Stimulated activated memory B cell treated with anti-CD40 and anti-IgM and Interleukin-4, amounts not matched to agents 10 μg/mL and 1 μg/mL and 100 μg/mL, for 72 hours (primary cell): ENCODE measurements at places on chromosomes 3 and 15.
A peak's percentile ranks its signal among the peaks of the same experiment; 100 is the strongest.

DNA sequence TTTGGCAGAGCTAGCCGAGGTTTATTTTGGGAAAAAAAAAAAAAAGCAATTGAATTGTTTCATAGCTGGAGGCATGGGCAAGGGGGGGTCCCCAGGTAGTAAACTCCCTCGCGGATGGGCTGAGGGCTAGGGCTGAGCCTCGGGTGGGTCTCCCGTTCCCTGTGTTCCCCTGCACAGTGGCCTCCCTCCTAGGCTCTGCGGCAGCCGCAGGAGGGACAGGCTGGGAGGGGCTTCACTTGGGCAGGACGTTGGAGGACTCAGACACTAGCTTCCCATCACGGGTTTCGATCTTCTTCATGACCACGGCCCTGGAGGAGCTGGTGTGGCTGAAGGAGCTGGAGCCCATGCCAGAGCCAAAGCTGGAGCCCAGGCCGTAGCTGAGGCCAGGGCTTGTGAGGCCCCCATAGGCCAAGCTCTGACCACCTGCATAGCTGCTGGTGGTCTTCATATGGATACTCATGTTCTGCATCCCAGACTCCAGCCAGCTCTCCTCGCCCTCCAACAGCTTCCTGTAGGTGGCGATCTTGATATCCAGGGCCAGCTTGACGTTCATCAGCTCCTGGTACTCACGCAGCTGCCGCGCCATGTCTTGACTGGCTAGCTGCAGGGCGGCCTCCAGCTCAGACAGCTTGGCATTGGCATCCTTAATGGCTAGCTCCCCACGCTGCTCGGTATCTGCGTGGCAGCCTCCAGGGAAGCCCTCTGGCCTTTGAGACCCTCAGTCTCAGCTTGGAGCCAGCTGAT, 64.0 kb upstream of the CDAN1 start:
- no peak for ATAC-seq

GRCh38 chr3:38601956-38602550, 47.4 kb downstream of the SCN5A start:
- no peak for ATAC-seq

- no peak for ATAC-seq
Measured at GRCh38 chr3:42476225-42477125, 26.0 kb upstream of the VIPR1 start.

DNA sequence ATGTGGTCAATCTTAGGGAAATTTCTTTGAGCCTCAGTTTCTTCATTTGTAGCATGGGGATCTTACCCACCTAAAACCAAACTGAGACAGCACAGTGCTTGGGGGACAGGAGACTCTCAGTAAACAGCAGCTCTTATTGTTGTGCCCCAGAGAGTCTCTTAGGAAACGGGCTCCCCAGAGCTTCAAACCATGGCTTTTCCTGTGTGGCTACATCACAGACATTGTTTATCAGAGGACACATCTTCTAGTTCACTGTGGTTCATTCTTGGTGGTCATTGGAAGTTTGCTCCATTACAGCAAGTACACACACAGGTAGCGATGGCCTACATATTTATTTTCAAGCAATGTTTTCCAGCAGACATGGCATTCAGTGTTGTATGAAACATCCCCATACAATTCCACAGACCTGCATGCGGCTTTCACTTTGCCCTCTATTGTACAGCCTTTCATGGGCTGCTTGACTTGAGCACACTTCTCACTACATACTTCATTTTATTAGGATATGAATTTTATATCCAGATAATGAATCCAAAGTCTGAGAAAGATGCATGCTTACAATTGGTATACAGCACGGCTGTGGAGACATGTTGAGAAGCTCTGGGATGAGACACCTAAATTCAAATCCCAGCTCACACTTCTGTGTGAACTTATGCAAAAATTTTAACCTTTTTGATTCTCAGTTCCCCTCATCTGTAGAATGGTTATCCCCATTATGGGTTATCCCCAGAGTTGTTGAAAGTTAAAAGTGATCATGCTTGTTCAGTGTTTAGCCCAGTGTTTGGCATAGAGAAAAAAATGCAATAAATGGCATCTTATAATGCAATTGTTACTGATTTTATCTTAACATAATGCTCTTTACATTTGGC, 84.8 kb upstream of the ICE2 start:
- ATAC-seq, result peak; percentile 80

- ATAC-seq, result no peak
Measured at GRCh38 chr15:81113204-81113657, 20.8 kb upstream of the CFAP161 start.

- ATAC-seq, result no peak
Measured at GRCh38 chr15:56205061-56205876, 38.4 kb downstream of the RFX7 start.

DNA sequence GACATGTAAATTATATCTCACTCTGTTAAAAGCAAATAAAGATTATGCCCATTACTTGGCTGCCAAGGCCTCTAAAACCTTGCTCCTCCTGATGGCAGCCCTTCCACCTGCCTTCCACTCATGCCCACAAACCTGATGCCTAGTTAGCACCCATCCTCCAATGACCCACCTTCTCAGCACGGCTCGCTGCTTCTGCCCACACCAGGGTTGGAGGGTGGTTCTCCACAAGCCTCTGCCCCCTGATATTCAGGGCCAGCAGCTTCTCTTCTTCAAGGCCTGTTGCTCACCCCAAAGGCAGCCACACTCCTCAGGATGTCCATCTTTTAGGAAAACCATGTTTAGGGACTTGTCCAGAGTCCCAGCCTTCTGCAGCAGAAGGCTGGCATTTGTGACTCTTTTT, 263.4 kb upstream of the TLE3 start:
- ATAC-seq, result no peak

- ATAC-seq, result peak; percentile 17
Measured at GRCh38 chr15:74826364-74826819, at the start of gene CPLX3. Gene CPLX3, plus strand, starts transcription at chr15:74826627. Its CDS starts 77 bp downstream, at chr15:74826704.

GRCh38 chr3:188827576-188827975, 344.2 kb upstream of the TPRG1 start:
- ATAC-seq, result no peak

DNA sequence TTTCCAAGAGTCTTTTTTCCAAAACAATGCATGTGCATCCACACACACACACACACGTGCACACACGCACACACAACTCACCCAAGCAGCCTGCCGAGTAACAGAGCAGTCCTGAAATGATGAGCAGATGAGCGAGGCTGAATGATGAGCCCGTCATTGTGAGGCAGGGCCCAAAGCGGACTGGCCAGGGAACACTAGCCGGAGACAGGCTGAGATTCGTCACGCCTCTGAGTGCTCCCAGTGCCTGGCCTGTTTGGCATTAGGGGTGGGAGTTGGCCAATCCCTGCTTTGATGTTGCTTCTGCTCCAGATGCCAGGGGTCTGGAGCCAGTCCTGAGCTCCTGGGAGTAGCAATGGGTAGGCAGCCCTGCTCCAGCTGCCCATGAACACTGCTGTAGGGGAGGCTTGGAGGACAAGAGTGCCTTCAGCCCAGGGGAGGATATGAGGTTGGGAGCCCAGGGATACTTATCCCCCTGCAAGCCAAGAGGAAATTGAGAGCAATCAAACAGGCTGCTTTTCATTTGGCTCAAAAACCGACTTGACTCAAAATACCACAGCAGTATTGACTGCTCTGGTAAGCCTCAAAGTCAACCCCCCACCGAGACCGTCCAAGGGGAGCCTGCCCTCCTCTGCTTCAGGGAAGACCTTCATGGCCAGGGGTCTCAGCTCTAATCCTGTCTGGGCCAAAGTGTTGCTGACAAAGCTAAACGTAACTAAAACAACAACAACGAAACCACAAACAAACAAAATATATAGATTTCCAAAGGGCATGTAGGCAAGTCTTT, 22.9 kb downstream of the COLQ start:
- ATAC-seq, result no peak

- ATAC-seq, result no peak
Measured at GRCh38 chr3:147119989-147120388, 286.4 kb downstream of the ZIC4 start.

DNA sequence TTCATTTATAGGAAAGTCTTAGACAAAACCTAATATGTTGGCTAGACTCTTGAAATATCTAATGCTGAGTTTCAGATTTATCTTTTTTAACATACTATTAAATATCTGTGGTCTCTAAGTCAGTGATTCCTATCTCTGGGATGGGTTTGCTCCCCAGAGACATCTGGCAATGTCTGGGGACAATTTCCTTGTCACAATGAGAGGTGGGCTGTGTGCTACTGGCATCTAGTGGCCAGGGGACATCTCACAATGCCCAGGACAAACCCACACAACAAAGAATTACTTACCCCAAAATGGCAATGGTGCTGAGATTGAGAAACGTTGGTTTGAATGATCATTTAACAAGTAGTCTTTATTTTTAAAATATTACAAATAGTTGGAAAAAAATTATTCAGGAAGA, 602.1 kb downstream of the MAGI1 start:
- no peak for ATAC-seq

- no peak for ATAC-seq
Measured at GRCh38 chr15:79964232-79964805, 6.7 kb downstream of the BCL2A1 start.

- peak; percentile 27 for ATAC-seq
Measured at GRCh38 chr3:173238091-173238490, 97.1 kb upstream of the SPATA16 start.

GRCh38 chr3:72319194-72320094, 528.8 kb downstream of the SHQ1 start:
- ATAC-seq, result no peak

DNA sequence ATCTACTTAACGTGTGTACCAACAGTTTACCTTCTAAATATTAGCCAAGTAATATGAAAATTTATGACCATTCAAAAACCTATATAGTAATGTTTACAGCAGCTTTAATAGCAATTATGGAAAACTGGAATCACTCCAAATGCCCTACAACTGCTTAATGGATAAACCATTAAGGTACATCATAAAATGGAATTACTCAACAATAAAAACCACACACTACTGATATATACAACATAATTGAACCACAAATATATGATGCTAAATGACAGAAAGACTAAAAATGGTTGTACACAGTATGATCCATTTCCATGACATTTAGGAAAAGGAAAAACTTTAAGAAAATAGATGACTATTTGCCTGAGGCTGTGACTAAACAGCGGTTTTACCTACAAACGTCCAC, 467.1 kb upstream of the EPHA6 start:
- no peak for ATAC-seq

GRCh38 chr15:51869060-51869421, 39.6 kb downstream of the TMOD3 start:
- no peak for ATAC-seq

- ATAC-seq, result peak; percentile 83
Measured at GRCh38 chr3:101950510-101950909, 101.2 kb downstream of the NFKBIZ start.

DNA sequence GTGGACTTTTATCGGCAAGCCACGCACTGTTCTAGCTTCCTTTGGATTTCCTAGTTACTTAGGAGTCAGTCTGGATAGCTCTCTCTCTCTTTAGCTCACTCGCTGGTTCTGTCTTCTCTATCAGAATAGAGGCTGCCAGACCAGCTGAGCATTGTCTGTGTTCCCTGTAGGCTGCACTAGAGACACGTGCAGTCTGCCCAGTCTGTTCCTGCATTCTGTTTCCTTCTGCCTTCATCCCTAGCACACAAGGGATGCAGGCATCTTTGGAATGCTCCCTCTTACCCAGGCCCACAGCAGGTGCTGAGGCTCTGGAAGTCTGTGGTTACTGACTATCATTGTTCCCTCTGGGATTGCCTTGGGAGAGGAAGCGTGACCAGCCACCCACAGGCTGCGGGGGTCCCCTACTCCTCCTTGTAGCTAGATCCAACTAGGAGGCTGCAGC, 322.8 kb downstream of the ZNF621 start:
- ATAC-seq, result no peak

GRCh38 chr15:71091601-71092000, 23.7 kb upstream of the THSD4 start:
- ATAC-seq, result no peak

DNA sequence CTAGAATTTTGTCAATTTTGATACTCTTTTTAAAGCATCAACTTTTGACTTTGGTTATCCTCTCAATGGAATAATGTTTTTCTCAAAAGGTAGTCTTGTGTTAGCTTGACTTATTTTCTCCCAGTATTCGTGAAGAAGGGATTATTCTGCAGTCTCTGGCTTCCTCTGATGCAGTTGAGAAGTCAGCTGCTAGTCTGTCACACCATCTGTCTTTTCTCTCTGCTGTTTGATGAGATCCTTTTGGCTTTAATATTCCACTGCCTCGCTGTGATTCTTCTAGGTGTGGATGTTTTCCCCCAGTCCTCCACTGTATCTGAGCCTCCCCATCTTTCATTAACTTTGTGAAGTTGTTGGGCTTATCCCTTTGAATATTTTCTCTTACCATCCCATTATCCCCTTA, 141.0 kb downstream of the WDR72 start:
- ATAC-seq, result no peak

DNA sequence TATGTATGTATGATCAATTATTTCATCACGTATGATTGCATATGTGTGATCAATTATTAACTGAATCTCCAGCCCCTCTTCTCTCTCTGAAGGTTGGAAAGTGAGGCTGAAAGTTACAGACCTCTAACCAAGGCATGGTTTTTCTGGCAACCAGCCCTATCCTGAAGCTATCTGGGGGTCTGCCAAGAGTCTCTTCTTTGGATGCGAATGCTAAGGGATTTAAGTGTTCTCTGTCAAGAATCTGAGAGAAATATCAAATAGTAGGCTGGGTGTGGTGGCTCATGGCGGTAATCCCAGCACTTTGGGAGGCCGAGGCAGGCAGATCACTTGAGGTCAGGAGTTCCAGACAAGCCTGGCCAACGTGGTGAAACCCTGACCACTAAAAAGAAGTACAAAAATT, 8.1 kb downstream of the NKTR start:
- no peak for ATAC-seq

DNA sequence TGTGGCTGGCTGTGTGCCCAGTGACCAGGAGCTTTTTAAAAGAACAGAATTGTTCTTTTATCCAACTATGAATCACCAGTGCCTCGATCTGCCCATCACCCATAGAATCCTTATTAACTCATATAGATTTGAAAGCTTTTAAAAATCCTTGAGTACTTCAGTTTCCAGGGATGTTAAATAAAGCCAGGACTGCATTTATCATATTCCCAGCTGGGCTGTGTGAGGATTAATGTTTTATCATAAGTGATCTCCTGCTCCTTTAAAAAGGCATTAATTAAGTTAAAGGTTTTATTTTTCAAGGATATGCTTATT, 234.0 kb downstream of the MYRIP start:
- ATAC-seq, result no peak

GRCh38 chr15:40412095-40412759, 6.6 kb downstream of the IVD start:
- ATAC-seq, result no peak

- ATAC-seq, result no peak
Measured at GRCh38 chr3:46442576-46443530, 21.9 kb downstream of the LTF start.

- ATAC-seq, result no peak
Measured at GRCh38 chr15:74399100-74399499, 31.7 kb upstream of the CYP11A1 start.
